ENCODE measurements at places on chromosomes 7 and 10.

DNA sequence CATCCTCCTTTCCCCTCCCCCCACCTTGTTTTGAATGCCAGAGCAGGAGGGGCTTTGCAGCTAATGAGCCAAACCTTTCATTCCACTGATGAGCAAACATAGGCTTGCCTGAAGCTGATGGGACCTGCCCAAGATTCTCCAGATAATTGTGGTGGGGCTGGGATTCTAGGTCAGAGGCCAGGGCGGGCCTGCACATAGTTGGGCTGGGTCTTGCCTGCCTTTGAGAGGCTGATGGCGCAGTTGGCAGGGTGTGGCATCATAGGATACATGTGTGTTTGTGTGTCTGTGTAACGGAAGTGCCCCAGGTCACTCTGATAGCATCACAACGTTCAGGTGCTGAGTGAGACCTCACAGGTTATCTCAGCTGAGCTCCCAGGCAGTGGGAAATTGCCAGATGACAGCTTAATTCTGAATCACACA is 22.9 kb downstream of the BTBD16 start:
- DNase-seq = no peak

DNA sequence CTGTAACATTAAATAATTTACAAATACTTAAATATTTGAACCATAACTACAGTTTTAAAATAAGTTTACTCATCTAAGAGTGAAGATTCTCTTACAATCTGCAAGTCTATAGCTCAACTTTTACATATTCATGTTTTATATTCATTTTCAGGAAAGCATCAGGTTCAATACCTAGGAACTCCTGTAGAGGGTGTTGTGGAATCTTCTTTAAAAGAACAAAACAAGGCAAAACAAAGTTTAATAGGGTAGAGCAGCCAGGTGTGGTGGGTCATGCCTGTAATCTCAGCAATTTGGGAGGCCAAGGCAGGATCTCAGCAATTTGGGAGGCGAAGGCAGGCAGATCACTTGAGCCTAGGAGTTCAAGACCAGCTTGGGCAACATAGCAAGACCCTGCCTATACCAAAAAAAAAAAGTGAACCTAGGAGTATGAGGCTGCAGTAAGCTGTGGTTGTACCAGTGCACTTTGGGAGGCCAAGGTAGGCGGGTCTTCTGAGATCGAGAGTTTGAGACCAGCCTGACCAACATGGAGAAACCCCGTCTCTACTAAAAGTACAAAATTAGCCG is 45.1 kb downstream of the ST8SIA6 start:
- DNase-seq = no peak

GRCh38 chr7:7642081-7642480 is 1.5 kb downstream of the UMAD1 start:
- DNase-seq = no peak

- peak; percentile 68 for DNase-seq
Measured at GRCh38 chr7:124764847-124765400, 668 bp downstream of the GPR37 start.

- DNase-seq = no peak
Measured at GRCh38 chr10:91694170-91694794, 61.4 kb upstream of the PPP1R3C start.

- no peak for DNase-seq
Measured at GRCh38 chr7:92720604-92721350, 115.6 kb downstream of the CDK6 start.

DNA sequence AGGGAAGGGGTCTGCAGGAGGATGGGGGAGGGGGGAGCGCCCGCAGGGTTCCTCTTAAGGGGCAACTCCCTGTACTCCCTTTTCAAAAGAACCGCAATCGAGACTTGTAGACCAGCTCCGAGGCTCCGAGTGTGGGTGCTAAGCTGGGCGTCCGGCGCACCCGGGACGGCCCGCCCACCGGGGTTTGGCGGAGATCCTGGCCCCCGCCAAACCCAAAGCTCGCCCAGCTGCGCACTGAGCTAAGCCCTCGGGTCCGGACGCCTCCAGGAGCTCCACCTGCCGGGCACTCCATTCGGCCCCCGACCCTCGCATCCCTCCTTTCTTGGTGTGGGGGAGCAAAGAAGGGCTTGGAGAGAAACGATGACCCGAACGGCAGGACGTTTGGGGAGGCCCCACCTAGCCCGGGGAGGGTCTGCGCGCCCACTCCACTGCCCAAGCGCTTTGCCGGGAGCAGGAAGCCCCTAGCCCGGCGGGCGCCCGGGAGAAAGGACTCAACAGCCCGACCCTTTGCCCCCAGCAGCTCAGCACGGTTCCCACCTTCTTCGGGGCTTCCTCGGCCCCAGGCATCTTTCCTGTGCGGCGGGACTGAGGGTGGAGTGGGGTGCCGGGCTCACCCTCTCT is 651 bp downstream of the AFAP1L2 start:
- DNase-seq = no peak

- DNase-seq = no peak
Measured at GRCh38 chr10:126906704-126907422, 1.6 kb downstream of the DOCK1 start.

DNA sequence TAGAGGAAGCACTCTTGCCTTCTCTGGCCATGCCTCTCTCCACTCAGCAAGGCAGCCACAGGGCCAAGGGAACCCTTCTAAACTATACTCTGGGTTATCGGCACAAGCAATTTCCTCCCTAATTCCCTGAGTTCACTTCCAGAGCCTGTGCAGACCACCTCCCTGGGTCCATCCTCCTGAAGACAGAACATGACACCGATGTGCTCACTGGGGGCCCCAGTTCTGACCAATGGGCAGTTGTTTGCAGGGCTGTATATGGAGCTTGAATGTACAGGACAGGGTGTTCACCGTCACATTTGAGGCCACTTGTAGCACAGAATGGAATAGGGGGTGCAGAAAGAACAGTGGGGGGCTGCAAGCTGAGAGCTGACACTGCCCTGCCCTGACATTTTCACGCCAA is 77.7 kb downstream of the TFEC start:
- DNase-seq = no peak

DNA sequence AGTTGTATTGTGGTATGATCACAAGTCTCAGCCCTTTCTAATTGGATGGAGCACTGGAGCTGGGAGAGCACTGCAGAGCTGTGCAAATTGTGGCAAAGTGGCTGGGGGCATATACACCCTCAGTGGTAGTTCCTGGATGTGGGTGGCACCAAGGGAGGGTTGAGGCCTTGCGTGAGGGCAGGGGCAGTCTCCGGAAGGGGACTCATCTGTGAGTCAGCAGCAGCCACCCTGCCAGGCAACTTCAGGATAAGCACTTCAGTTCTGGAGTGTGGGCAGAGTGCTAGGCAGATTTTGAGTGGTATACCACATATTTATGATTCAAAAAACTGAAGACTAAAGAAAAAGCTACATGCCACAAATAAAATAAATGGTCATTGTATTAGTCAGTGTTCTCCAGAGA is 210.5 kb downstream of the ETV1 start:
- no peak for DNase-seq

DNA sequence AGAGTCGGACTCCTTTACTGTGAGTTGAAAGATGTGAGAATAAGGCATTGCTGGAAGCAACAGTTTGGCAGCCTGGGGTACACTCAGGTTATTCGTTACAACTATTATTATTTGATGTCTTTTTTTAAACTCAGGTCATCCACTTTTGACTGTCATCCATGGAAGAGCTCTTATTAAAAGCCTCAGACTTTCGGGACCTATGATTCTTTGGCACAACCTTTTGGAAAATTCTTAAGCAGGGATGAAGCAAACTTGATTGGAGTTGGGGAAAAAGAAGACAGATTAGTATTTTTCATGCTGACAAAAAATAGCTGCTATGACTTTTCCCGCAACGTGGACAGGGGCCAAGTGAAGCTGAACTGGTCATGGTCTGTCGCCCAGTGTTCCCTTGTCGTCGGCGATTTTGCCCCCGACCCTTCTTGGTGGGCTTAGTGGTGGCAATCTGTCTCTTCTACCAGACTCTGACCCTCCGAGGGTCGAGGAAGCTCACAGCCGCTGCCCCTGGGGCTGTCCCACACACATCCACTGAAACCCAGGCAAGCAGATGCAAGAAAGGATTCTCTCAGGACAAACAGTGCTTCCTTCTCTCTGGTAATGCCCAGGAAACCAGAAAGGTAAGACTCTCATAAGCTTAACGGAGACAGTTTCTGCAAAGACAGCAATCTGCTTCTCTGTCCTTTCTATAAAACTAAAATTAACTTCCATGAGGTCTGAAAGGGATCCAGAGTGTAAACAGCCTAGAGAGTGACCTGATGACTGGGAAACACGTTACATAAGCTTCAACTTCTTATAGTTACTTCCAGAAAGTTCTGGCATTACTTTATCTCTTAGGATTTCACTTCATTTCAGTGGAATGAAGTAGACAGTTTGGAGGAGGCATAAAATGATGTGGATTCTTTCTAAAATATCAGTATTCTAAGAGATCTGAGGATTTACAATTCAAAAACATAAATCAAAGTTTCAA is 1.0 kb downstream of the CPED1 start:
- no peak for DNase-seq

DNA sequence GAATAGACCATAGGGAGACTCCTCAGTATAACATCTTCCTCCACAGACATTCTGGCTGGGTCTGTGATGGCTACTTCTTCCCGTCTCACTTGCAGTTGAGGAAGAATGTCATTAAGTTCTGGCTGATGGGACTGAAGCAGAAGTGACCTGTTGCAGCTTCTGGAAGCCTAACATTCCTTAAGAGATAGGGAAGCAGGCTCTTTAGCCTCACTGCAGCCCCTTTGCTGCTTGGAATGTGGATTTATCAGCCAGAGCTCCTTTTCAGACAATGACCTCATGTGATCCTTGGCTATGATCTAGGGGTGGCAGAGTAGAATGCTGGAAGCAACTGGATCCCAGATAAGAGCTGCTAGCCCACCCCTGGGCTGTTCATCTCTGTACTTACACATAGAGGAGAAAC is 142.5 kb downstream of the RNF216 start:
- DNase-seq = no peak

DNA sequence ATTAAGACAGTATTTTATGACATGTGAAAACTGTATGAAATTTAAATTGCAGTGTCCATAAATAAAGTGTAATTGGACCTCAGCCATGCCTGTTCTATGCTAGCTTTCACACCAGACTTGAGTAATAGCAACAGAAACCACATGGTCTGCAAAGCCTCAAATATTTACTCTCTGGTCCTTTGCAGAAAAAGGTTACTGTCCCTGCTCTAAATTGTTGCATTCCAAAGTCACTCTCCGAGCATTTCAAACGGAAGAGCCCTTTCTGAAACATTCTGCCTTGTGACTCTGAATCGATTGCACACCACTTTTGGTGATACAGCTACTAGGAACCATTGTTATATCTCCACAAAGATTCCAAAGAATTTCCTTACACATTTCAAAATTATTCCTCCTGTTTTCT is 81.0 kb upstream of the STK17A start:
- no peak for DNase-seq

DNA sequence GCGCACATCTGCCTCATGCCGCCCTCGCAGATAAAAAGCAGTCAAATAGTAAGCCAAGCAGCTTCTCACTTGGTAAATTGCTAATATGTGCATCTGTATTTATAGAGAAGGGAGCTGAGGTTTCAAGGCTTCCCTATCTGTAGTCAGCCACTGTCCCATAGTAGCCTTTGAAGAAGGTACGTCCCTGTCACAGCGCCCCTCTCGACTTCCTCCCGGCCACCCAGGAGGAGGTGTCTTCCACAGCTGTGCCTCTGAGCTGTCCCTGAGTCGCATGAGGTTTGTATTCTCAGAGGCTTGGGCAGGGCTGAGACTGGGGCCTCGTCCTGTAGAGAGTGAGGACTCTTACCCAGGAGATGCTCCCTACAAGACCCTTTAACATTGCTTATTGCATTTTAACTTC is 49.0 kb downstream of the SPOCK2 start:
- DNase-seq = no peak

- DNase-seq = no peak
Measured at GRCh38 chr7:102996957-102997356, 77.6 kb downstream of the FBXL13 start.

- DNase-seq = no peak
Measured at GRCh38 chr7:158291998-158292397, 295.6 kb downstream of the PTPRN2 start.

- DNase-seq = no peak
Measured at GRCh38 chr10:113313048-113313602, 239.7 kb upstream of the HABP2 start.

- no peak for DNase-seq
Measured at GRCh38 chr10:1147810-1148209, 91.6 kb downstream of the WDR37 start.

- no peak for DNase-seq
Measured at GRCh38 chr7:12674861-12675260, 12.6 kb upstream of the ARL4A start.

DNA sequence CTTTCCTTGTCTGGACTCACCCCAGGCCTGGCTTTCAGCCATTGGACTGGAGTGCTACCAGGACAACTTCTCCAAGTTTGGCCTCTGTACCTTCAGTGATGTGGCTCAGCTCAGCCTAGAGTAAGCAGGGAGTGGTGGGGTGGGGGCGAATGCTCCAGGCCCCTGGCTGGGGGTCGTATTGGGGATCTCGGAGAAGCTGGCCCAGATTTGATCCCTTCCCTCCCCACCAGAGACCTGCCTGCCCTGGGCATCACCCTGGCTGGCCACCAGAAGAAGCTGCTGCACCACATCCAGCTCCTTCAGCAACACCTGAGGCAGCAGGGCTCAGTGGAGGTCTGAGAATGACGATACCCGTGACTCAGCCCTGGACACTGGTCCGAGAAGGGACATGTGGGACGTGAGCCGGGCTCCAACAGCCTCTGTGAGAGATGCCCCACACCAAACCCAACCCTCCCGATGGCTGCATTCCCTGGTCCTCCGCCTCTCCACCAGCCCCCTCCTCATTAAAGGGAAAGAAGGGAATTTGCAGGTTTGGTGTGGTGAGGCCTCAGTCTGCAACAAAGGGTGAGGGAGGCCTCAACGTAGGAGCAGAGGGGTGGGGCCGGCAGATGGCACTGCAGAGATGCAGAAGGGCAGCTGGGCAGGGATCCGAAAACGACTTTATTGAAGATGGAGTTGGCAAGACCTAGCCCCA is 14.8 kb downstream of the TRPV6 start:
- DNase-seq = peak; percentile 49

DNA sequence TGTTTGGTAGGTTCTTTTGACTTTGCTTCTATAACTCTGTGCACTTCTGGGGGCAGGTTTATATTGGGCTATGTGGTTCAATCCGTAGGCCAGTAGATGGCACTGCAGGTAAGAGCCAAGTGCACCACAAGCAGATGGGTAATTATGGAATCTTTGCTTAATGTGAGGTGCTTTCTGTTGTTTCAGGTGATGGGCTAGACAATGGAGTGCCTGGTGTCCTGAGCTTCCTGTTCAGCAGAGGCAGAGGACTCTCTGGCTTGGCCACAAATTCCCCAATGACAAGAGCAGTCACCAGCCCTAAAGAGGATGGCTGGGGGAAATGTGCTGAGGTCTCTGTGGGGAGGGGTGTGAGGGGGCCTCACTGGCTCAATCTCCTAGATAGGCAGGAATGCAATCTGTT is 455.0 kb downstream of the CCSER2 start:
- no peak for DNase-seq

DNA sequence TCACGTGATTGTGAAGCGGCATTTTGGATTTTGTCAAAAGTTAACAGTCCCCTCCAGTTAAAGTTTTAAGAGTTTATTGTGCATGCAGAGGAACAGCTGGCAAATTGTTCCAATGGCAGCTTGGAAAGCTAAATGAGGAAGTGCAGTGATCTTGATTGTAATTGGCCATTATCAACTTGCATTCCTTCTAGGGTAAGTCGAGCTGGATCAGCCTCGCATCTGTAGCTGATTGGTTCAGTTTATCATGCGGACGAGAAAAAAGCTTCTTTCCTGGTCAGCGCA is 566 bp downstream of the ZNF789 start:
- no peak for DNase-seq

Data from activated CD8-positive, alpha-beta memory T cell treated with anti-CD3 and anti-CD28 coated beads for 24 hours (primary cell).